ENCODE measurements at places on chromosomes 11 and 22.

DNA sequence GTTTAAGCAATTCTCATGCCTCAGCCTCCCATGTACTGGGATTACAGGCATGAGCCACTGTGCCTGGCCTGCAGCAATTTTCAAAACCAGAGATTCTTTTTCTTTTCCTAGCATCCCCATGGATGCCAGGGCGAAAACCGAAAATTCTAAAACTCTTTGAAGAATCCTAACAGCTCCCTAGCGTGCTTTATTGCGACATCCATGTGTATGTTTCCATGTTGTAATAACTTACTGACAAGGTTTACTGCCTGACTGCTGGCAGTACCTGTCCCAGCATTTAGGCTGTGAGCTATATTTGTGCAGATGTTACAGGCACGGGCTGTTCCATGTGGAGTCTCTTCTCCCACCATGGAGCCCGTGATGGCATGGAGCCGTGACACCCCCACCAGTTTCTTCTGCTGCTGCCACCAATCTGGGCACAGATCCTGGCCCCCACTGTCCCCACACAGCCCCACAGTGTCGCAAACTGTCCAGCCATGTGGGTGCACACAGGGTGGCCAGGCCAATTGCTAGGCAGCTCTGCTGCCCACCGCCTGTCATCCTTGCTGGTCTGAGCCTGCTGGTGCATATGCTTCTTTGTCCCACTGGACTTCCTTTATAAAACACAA, 7.1 kb upstream of the TAB1 start:
- DNase-seq, result no peak

GRCh38 chr22:38208551-38208968, 6.8 kb downstream of the MAFF start:
- DNase-seq, result no peak

- DNase-seq, result no peak
Measured at GRCh38 chr22:41913842-41914534, 886 bp downstream of the SHISA8 start.

- DNase-seq, result no peak
Measured at GRCh38 chr11:35892166-35892565, 51.7 kb upstream of the LDLRAD3 start.

DNA sequence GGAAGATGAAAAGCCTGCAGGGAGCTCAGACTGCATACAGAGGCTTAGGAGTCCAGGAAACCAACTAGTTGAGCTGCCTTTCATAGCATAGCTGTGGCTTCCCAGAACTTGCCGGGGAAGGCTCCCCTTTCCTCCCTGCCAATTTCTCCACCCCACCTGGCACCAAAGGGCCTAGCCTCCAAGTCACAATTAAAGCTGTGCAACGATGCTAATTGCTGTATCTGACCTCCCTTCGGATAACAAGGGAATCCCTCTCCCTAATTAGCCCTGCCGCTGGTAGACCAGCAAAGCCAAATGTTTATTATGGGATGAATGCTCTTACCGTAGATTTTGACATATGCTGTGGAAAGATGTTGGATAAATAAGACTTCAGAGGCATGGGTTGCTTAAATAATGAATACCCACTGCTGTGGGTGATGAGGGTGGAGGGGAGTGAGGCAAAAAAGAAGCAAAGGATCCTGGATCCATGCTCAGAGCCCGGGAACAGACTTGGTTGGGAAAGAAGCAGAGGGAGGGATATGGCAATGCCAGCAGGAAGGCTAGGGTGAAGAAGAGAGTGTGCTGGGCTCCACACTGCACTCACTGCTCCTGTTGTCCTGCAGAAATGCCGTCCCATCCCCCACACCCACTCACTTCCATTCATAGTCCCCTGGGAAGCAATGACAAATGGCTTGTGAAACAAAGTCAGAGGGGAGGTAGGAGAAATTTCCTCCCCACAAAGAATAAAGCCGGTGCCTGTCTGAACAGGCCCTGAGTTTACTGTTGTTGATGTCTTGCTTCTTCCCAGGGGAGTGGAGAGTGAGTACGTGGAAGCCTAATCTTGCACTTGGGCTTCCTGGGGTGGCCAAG, 608.1 kb upstream of the CADM1 start:
- no peak for DNase-seq

GRCh38 chr11:124840666-124841065, 24.6 kb upstream of the ROBO3 start:
- DNase-seq, result no peak

DNA sequence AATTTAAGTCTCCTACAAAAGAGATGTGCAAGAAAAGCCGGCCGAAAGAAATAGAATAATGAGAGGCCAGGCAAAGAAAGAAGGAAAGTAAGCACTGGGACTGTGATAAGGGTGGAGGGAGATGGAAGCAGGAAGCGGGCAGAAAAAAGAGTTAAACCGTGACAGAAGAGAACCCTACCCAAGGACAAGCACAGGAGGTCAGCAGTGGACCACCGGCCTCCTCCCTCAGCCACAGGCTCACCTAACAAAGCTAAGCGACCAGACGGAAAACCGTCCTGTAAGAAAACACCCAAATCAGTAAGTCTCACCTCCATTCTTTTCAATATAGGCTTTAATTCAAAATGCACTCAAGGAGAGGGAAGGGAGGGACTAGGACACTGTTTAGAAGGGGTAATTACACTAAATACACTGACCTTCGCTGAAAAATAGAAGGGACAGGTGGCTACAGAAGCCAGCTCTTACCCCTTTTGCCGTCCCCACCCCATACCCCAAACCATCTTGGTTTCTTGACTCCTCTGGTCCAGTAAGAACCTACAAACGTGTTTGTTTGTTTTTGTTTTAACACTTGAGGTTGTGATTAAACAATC, 1.9 kb downstream of the FAM181B start:
- DNase-seq, result no peak

Data from HTR-8/SVneo (cell line).